ENCODE measurements at places on chromosomes 7 and 10.

- DNase-seq = no peak
Measured at GRCh38 chr10:126561921-126562680, 108.4 kb downstream of the C10orf90 start.

- DNase-seq = no peak
Measured at GRCh38 chr10:103457176-103457712, 1.5 kb downstream of the CALHM1 start.

DNA sequence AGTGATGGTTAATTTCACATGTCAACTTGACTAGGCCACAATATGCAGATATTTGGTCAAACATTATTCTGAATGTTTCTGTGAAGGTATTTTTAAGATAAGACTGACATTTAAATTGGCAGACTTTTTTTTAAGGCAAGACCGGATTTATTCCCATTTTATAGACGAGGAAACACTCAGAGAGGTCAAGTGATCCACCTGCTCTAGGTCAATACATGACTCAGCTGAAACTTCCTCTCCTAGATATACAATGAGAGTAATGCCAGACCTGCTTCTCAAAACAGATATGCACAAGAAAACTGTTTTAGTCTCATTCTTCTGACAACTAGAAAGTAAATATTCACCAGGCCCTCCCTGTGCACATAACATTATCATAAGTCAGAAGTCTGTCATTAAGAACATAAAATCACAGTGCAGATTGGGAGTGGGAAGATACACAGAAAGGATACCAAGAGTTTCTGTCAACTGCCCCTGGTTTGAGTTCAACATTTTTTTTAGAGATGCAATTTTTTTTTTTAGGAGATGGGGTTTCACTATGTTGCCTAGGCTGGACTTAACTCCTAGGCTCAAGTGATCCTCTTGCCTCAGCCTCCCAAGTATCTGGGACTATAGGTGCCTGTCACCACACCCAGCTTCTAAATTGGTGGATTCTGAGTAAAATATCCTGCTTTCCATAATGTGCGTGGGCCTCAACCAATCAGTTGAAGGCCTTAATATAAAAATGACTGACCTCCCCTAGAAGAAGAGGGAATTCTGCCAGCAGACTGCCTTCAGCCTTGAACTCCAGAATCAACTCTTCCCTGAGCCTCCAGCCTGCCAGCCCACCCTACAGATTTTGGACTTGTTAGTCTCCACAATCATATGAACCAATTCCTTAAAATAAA is 121.4 kb downstream of the ZFAND4 start:
- no peak for DNase-seq

DNA sequence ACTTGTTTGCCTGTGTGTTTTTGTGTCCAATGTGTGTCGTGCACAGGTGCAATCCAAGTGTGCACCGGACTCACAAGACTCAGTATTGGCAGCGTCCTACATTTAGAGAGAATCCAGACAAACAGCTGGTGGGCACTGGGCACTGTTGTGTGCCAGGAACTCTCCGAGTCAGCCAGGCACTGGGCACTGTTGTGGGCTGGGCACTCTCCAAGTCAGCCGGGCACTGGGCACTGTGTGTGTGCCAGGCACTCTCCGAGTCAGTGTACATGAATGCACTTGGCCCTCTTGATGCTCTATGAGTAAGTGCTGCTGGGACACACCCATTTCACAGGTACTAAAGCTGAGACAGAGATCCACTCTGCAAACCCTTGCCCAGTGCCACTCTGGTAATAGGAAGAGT is 303.5 kb downstream of the PTPRN2 start:
- no peak for DNase-seq

GRCh38 chr10:91453535-91453934 is 43.4 kb downstream of the HECTD2 start:
- DNase-seq = no peak

GRCh38 chr10:121532292-121532864 is 65.9 kb downstream of the FGFR2 start:
- no peak for DNase-seq

DNA sequence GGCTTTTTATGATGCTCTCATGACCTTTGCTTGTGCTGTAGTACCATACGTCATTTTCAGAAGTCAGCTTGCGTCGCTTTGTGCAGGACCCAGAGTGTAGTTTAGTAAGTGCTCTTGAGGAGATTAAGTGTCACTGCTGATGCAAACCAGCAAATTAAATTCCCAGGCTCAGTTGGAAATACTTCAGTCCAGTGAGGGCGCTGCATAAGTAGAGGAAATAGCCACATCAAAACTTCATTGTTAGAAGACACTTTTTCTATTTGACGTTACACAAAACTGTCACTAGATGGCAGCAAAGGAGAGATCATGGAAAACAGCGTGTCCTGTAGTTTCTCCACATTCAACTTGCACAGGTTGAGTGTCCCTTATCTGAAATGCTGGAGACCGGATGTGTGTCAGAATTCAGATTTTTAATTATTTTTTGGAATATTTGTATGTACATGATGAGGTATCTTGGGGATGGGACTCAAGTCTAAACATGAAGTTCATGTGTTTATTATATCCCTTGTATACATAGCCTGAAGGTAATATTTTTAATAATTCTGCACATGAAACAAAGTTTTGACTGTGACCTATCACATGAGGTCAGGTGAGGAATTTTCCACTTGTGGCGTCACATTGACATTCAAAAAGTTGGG is 7.9 kb downstream of the ZNF22 start:
- DNase-seq = peak; percentile 68

GRCh38 chr7:2523941-2524807 is 4.6 kb downstream of the LFNG start:
- DNase-seq = no peak

GRCh38 chr10:50334273-50334672 is 83.0 kb upstream of the ASAH2 start:
- no peak for DNase-seq

- no peak for DNase-seq
Measured at GRCh38 chr7:14381306-14381705, 391.8 kb upstream of the ETV1 start.

DNA sequence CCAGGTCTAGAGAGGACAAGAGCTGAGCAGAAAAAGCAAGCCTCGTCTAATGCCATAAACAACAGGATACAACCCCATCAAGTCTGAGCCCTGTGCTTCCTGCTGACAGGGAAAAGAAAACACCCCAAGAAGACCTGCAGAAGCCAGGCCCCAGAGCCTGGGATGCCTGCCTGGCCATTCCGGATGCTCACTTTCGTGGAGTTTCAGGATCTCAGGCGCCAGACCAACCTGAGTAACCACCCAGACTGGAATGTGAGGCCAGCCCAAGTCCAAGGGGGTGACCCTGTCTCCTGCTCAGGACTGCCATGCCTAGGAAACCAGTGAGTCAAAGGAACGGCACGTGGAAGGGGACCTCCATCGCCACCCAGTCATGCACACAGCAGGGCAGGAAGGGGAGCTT is 74.3 kb downstream of the PLXNA4 start:
- DNase-seq = no peak

- no peak for DNase-seq
Measured at GRCh38 chr10:17286562-17287550, 58.8 kb downstream of the VIM start.

- no peak for DNase-seq
Measured at GRCh38 chr10:43090664-43091063, 13.8 kb downstream of the RET start.

DNA sequence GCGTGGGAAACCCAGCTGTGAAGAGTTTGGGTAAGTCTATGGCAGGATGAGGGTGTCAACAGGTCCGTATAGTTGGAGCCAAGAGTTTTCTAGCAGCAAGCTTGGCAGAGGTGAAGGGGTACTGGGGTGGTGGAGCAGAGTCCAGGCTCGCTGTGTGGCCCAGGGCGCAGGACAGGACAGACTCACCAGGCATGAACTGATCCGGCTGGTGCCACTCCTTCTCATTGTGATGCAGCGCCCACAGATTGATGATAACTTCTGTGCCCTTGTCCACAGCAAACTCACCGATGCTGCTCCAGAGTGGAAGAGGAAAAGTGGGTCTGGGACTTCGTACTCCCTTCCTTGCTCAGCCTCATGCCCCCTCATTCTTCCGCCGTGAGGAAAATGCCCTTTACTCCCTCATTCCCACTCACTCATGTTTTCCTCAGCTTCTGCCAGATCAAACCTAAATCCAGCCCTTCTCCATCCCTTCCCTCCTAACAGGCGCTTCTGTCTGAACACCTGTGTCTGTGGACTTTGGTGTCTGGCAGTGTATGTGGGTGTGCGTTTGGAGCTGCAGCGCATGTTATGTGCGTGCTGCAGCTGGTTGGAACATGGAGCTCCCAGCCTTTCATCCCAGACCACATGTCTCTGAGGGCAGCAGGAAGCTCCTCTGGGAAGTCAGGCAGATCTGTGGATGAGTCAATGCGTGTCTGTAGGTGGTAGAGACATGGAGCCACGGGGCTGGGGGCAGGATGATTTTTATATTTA is 5.7 kb downstream of the CYP17A1 start:
- DNase-seq = no peak

DNA sequence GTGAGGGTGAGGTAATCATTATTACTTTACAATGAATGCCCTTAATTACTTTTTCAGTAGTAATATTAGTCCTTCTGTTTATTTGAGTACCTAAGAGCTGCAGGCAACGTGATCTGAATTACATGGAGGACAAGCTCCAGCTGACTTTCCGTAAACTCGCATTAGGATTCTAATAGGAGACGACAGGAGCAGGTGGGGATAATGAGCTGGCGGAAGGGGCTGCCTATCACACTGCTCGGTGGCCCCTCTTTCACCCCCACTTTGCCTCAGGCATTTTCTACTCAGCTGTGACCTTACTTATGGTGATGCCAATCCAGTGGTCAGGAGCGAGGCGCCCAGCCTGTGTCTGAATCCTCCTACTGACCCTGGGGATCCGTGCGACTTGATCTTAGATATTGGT is at the start of gene C7orf33:
Gene C7orf33, plus strand, starts transcription at position 296 of the 400 bp plus-strand sequence. CDS start 160 bp downstream, outside the sequence.
- no peak for DNase-seq

- DNase-seq = no peak
Measured at GRCh38 chr7:134589491-134589941, 40.6 kb downstream of the AKR1B15 start.

DNA sequence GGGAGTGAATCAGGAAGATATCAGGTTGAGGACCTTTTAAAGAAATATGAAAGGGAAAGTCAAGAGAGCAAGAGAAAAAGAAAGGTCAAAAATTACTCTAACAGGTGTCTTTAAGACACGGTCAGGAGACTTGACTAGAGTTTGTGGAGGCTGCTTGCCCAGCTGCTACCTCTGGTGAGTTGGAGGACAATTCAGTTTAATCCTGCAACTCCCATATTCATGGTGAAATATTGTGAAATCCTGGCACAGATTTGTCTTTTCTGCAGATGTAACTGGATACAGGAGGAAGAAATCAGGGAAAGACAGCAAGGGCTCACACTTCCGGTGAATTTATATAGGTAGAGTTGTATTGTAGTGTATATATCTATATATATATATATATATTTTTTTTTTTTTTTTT is 93.5 kb downstream of the AKAP9 start:
- DNase-seq = no peak

DNA sequence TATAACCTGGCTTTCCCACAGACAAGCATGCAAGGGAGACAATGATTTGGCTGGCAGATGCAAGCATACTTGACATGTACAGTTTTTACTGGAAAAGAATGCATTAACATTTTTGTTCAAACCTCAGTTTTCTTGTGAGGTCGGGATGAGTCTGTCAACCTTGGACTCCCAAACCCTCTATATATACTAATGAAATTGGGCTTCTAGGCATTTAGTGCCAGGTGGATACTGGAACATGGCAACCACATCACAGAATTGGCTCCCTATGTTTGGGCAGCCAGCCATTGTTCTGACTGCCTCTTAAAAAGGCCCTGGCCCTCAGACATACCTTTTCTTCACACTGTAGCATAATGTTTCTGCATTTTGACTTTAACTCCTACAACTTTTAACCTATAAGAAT is 39.1 kb downstream of the CDK6 start:
- DNase-seq = no peak

- DNase-seq = peak; percentile 55
Measured at GRCh38 chr7:5773661-5774086, 7.8 kb downstream of the RNF216 start.

DNA sequence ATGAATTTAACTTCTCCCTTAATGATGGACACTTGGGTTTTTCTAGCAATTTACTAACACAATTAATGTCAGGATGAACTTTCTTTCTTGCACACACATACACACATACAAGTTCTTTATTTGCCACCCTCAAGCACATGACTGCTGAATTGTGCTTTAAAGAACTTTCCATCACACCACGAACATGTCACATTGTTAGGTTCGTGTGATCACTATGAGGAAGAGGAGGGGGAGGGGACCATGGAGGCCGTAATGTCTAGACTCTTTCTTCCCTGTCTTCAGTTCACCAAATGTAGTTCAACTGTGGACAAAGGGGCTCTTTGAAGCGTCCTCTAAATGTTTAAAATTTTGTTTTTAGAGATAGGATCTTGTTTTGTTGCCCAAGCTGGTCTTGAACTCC is 31.0 kb downstream of the NUP42 start:
- DNase-seq = no peak

- no peak for DNase-seq
Measured at GRCh38 chr10:23088609-23089008, 6.8 kb upstream of the MSRB2 start.

- DNase-seq = no peak
Measured at GRCh38 chr10:84004221-84004620, 135.1 kb upstream of the GHITM start.

DNA sequence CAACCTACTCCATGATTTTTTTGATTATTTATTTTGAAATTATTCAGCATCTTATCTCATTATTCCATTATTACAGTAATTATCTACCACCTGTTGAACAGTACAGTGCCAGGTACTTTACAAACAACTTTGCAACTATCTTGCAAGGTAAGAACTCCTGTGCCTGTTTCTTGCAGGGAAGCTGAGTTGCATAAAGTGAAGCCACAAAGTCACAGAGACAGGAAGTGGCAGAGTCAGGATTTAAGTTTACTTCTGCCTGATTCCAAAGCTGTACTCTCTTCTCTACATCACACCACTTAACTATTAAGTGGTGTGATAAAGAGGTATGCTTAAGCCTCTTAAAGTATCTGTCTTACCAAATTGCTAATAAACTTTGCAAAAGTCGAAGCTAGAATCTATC is 80.1 kb downstream of the LRRTM3 start:
- no peak for DNase-seq

DNA sequence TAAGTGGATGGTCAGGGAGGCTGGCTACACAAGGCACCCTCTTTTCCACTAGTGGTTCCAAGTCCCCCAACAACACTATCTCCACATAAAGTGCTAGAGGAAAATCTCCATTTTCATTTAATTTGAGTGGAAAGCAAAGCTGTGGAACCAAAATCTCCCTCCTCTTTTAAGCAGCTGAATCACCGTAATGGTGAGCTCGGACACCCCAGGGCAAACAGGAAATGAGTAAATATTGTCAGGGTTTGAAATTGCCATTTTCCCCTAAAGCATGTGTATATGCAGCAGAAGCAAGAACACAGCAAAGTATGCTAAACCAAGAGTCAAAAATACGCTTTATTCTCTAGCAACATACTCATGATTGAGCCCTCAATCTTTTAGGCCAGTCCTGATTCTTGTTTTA is 143.7 kb downstream of the GPAM start:
- no peak for DNase-seq

Measured in activated CD4-positive, alpha-beta T cell treated with anti-CD3 and anti-CD28 coated beads, Interleukin-2, Interleukin-6, amounts not matched to agents 100 ng/mL and 50 ng/mL, durations not matched to agents 16 hours and 8 hours (primary cell).